ENCODE measurements at places on chromosomes 6 and 20.

- DNase-seq = no peak
Observed at GRCh38 chr6:12976366-12976765, 259.8 kb downstream of the PHACTR1 start.

GRCh38 chr6:55175078-55176049, 1.0 kb downstream of the HCRTR2 start:
- DNase-seq = no peak

DNA sequence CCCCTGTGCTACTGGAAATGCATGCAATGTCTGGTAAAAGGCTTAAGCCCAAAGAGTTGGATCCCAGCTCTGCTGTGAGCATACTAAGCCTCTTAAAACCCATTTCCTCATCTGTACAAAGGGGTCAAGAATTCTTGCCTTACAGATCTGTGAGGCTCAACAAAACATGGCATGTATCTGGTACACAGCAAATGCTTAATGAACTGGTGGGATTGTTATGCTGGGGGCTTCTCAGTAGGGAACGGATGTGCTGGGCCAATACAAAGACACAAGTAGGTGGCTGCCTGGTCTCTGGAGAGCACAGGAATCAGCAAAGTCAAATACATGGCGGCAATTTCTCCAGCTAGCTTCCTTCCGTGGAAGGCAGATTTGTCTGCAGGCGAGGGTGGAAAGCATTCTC, 62.3 kb downstream of the LAMP5 start:
- DNase-seq = no peak

DNA sequence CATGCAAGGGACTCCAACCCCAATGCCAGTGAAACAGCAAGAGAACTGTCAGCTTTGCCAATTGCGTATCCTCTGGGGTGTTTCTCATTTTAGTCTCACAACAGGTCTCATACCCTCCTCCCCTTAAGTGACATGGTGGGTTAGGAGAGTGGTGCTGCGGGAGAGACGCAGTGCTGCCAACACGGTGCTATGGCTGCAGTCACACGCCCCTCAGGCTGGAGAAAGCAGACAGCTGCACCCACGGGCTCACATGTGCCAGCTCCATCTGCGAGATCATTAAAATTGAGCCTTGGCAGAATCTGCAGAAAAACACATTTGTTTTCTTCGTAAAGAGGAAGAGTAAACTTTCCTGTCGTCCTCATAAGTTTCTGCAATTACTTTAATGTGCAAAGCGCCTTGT, 114.7 kb downstream of the ANKRD60 start:
- no peak for DNase-seq

DNA sequence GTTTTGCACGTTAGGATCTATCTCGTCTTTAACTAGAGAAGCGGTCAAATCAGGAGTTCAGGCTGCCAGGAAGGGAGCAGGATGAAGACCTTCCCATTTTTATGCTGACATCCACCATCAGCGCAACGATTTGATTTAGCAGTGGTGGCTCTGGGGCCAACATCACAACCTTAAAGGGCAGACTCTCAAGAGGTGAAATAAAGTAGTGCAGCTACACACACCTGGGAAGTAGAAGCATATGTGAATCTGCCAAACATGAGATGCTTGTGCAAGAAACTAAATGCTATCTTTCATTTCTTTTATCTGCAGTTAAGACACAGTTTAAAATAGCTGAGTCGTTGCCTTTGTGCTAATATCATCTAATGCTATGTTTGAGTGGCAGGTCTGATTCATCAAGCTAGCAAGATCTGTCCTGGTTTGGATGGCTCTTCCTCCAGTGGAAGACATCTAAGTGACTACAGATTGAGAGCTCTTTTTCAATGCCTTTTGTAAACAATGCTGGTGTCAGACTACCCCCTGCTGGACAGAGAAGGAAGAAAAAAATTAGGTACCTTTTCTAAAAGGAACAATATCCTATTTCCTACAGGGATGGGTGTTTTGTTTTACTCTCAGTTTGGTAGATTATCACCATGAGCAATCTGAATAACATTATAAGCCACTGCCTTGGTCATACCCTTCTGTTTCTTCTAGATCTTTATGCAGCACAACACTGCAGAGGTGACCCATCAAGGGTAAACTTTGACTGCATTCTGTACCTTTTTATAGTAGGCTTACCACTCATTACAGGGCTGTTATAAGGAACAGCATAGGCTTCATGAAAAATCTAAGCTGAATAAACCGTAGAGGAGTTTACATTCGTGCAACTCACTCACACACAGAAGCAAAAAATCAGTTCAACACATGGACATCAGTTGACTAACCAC, 171.6 kb upstream of the FBXL4 start:
- no peak for DNase-seq

GRCh38 chr20:40741507-40742106, 52.6 kb upstream of the MAFB start:
- no peak for DNase-seq

GRCh38 chr6:2507016-2507415, 243.7 kb downstream of the MYLK4 start:
- DNase-seq = no peak

DNA sequence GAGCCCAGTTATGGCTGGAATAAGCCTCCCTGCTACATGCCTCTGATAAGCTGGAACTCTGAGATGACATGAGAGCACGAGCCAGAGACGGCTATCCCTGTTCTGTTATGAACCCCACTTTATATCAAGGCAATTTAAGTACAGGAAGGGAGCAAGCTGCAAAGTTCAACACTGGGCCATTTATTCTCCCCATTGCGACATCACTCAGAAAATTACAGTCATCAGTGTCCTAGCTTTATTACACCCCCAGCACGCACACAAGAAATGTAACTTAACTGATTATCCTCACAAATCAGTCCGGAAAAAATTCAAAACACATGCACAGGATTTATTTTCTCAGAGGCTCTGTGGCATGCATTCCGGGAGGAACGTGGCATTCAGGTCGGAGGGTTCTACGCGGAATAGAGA, 125.3 kb upstream of the SLC2A12 start:
- no peak for DNase-seq

DNA sequence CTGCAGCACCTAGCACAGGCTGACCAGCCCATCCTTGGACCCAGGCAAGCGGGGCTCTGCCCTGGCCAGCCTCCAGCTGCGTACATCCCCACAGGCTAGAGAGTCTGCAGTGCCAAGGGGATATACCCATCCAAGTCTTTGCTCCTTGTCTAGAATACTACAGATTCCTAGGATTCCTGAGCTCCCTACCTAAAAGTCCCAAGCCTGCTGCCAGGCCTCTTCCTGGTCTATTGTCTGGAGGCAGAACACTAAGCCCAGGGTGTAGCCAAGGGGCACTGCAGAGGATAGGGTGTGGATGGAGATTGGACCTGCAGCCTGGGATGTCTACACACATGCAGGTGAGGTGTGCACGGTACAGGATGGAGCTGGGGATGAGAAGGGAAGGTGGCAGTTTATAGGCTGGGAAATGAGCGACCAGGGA, 90.0 kb upstream of the SIRPA start:
- no peak for DNase-seq

- no peak for DNase-seq
Observed at GRCh38 chr6:134984821-134985220, 34.9 kb upstream of the ALDH8A1 start.

DNA sequence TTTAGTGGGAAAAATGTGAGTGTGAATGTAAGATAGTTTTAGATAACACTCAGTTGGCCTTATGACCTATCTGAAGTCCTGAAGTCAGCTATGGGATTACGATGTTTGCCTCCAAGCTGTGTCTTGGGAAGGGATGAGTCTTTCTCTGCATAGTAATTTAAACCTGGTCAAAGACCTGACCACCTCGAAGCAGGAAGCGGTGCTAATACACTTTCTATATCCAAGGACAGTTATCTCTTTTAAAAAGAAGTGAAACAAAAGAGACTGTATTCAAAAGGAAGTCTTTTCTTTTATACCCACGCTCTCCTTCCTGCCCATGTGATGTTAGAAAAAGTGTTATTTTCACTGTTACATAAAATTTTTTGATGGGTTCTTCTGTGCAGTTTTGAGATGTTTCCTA, 94.9 kb downstream of the JARID2 start:
- DNase-seq = no peak

DNA sequence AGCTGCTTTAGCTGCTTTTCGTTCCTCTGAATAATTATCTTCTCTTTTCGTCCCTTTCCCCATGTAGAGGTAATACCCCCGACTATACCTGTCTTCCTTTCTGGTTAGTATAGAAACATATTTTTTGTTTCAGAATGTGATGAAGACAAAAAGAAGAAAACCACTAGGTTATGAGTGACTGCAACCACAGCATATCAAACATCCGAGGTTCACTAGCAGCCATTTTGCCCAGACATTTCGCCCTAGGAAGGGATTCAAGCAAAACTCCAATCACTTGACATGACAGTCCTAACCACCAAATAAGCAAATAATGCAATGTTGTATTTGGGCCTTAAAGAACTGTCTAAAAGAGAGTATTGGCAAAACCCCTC, 9.4 kb downstream of the SNX5 start:
- no peak for DNase-seq

DNA sequence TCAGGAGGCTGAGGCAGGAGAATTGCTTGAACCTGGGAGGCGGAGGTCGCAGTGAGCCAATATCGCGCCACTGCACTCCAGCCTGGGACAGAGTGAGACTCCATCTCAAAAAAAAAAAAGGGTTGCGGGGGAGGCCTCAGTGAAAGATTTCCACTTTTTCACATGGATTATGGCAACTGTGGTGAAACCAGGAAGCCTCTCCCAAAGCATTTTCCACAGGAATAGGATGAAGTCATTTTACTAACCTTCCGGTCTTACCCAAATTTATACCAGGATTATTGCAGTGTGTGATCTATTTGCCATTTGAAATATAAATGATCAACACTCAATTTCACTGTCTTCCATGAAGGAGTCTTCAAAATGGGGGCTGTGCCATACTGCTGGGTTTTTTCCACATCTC, 93.6 kb upstream of the FAM8A1 start:
- no peak for DNase-seq

DNA sequence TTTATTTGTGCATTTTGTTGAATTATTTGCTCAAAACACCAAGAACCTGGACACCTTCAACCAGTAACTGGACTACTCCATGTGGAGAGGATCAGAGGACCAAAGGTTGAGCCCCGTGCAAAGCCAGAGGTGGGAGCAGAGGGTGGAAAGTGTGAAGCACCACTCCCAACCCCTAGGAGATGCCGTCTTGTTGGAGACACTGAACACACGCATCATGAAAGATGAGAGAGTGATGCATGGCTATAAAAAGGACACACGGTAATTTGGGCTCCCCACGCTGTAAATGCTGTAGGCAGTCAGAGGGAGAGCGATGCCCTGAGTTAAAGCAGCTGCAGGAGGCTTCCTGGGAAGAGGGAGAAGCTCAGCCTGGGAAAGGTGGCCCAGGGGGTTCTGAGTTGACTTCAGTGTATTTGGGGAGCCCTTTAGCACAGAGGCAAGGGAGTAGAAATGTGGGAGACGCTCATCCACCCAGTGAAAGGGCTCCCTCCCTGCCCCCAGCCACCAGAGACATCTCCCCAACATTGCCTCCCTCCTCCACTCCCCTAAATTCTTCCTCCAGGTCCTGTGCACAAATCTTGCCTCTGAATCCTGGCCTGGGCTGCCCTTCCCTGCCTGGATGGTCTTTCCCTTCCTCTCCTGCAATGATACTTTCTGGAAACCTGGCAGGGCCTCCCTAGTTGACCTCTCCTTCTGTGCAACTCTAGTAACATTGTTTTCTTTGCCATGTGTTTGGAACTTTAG, 55.8 kb upstream of the IYD start:
- DNase-seq = no peak

GRCh38 chr6:153074761-153075160, 56.3 kb downstream of the RGS17 start:
- DNase-seq = no peak

DNA sequence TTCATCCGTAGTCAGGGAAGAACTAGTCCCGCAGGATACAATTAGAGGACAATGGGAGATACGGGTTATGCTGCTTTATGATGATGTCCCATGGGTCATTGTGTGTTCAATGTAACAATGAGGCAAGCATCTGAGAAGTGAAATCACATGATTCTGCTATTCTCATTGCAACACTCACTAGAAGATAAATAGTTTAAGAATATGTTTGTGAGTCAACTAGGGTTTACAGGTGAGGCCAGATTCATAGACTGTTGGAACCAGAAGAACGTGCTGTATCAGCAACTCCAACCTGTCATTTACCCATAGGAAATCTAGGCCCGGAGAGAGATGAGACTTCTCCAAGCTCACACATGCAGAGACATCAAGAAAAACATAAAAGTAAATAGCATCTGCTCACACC, 80.8 kb downstream of the SCML4 start:
- DNase-seq = no peak

DNA sequence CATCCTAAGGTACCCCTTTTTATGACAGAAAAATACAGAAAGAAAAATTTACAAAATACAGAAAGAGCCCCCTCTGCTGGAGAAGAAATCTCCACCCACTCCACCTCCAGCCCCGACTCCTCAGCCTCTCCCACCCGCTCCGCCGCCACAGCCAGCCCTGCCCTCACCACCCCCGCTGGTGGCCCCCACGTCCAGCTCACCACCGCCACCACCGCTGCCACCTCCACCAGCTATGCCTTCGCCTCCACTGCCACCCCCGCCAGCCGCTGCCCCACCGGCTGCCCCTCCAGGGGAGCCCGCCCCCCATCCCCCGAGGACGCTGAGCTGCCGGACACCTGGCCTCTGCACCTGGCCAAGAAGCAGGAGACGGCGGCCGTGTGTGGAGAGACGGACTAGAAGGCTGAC, 17.7 kb downstream of the WFDC2 start:
- DNase-seq = no peak

DNA sequence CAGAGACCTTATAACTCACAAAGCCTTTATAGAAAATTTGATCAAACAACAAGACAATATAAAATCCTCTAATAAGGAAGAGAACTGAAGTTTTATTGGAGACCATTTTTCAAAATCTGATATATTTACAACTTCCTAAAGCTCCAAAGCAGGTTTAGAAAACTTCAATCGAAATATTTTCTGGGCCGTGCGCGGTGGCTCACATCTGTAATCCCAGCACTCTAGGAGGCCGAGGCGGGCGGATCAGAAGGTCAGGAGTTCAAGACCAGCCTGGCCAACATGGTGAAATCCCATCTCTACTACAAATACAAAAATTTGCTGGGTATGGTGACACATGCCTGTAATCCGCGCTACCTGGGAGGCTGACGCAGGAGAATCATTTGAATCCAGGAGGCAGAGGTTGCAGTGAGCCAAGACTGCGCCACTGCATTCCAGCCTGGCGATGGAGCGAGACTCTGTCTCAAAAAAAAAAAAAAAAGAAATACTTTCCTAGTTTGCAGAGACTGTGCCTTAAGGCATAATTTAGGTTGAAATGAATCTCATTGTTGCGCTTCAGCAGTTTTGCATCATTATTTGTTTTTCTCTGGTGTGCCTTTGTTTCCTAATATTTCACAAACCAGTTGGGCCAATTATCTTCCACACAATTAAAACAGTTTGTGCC, 60.6 kb upstream of the ASIP start:
- DNase-seq = no peak

GRCh38 chr20:62156592-62157386, 13.2 kb downstream of the SS18L1 start:
- DNase-seq = no peak

DNA sequence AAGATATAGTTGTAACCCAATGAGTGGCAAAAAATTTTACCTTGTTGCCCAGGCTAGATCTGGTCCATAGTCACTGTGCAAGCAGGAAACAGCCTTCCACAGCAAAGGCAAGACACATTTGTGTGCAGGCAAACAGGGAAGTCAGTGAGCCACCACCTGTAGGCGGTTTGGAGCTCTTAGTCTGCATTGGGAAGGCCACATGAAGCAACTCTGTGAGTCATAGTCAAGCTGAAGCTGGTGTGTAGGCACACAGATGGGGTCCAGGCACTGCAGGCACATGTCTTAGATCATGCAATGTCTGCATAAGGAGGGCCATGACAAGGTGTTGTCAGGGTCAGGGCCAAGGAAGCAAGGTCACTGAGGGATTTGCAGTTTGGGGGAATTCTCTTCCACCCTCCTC, 543.2 kb upstream of the EPHA7 start:
- no peak for DNase-seq
